Colonic mucosa (tissue), 4 donors: ENCODE measurements at places on chromosomes 13 and 19. TPM values are rescaled to one million over a fixed set of nuclear protein-coding genes. Genes with fewer than 3 reads are reported as not detected.

Gene ATP13A1
- total RNA-seq: 46.0 TPM

Gene CPB2
- total RNA-seq: not detected

Gene LYPD3
- 0.59 TPM for total RNA-seq

Gene RGL3
- 32.7 TPM for total RNA-seq

Gene EXOC3L2
- 1.4 TPM for total RNA-seq

Gene GRIN2D
- total RNA-seq: 0.49 TPM

Gene LRRC63
- not detected for total RNA-seq

Gene ZNF99
- total RNA-seq: not detected

Gene C19orf53
- 48.5 TPM for total RNA-seq

Gene FFAR1
- not detected for total RNA-seq

Gene CD177
- 97.4 TPM for total RNA-seq

Gene NUMBL
- total RNA-seq: 22.0 TPM

DNA sequence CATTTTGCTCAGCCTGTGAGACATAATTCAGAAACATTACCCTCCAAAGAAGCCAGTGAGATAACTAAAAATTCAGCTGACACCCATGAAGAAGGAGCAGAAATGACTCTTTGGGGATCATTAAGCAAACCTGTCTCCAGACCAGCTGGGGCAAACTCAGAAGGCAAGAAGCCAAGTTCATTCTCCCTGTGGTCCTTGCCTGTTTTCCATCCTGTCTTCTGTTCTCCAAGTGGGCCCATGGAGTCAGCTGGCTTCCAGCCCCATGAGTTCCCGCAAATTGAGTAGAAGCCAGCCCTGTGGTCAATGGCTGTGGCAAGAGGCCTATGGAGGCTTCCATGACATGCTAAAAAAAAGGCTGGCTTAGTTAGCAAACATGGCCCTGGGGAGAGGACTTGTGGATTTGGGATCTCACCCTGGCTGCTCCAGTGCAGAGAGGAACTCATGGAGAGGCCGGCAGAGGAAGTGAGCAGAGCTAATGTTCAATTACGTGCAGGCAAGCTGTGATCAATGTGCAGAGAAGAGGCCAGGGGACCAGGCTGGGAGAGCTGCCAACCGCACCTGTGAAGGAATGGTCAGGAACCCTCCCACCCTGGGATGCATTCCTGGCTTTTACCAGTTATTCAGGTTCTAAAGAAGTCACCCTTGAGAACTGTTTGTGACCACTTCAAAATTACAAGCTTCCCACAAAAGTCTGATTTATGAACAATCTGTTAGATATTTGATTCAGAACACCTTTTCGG, 229.1 kb downstream of the TSHZ3 start:
- H3K4me3 ChIP-seq: no peak overlapping the region
- no peak overlapping the region for H3K27ac ChIP-seq
- H3K36me3 ChIP-seq: no peaks in the 10 kb centered on the region
- H3K27me3 ChIP-seq: no peaks in the 10 kb centered on the region

GRCh38 chr13:101149735-101150384, 266.4 kb downstream of the NALCN start:
- H3K4me3 ChIP-seq: no peak overlapping the region
- no peaks in the 10 kb centered on the region for H3K27me3 ChIP-seq
- no peaks in the 10 kb centered on the region for H3K4me1 ChIP-seq
- no peaks in the 10 kb centered on the region for H3K36me3 ChIP-seq

DNA sequence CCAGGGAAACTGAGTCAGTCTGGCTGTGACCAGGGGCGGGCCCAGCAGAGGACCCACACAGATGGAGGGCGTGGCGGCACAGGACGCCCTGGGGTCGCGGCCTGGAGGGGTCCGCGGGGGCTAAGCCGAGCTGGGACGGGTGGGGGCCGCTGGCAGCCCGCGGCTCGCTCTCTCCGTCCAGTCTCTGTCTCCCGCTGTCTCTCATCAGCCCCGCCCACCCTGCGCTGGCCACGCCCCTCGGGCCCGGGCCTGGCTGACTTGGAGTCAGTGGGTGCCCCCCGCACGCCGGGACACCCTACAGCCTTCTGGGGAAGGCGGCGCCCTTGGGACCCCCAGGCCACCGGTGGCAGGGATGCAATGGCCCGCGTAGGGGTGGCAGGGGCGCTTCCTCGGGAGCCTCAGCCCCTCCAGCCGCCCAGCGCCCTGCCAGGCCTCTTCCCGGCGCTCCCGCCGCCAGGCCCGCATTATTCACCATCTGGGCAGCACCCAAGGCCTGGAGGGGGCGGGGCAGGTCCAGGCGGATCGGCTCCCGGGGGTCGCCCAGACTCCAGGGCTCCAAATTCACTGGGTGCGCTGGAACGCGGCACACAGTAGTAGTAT, at the start of gene TBXA2R:
Gene TBXA2R (minus strand): TSS at position 186 of the 600 bp plus-strand sequence. CDS start 6,241 bp downstream, outside the sequence.
- H3K4me3 ChIP-seq: peak within 1 kb of the TSS; percentile 29
- H3K27ac ChIP-seq: peak within 1 kb of the TSS; percentile 17
- peak; percentile 80 for DNase-seq
- no peaks in the 10 kb centered on the region for H3K36me3 ChIP-seq

DNA sequence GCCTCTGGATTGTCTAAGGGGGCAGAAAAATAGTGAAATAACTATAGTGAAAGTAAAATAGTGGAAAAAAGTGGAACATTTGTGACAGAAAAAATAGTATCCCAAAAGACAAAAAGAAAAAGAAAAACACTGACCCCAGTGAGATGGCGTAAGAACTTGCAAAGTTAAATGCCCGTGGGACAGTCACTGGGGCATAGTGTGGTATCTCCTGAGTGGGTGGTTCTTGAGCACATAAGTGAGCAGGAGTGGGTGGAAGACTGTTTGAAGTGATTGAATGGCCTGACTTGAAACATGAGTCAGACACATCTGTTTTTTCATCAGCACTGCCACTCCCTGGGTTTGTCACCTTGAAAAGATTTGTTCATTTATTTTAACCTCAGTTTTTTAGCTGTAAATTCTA, 2.5 kb downstream of the ZNF430 start:
- H3K27ac ChIP-seq: no peak overlapping the region
- no peaks in the 10 kb centered on the region for H3K27me3 ChIP-seq
- peaks cover 4% of the 10 kb centered on the region for H3K4me1 ChIP-seq
- no peaks in the 10 kb centered on the region for H3K36me3 ChIP-seq

DNA sequence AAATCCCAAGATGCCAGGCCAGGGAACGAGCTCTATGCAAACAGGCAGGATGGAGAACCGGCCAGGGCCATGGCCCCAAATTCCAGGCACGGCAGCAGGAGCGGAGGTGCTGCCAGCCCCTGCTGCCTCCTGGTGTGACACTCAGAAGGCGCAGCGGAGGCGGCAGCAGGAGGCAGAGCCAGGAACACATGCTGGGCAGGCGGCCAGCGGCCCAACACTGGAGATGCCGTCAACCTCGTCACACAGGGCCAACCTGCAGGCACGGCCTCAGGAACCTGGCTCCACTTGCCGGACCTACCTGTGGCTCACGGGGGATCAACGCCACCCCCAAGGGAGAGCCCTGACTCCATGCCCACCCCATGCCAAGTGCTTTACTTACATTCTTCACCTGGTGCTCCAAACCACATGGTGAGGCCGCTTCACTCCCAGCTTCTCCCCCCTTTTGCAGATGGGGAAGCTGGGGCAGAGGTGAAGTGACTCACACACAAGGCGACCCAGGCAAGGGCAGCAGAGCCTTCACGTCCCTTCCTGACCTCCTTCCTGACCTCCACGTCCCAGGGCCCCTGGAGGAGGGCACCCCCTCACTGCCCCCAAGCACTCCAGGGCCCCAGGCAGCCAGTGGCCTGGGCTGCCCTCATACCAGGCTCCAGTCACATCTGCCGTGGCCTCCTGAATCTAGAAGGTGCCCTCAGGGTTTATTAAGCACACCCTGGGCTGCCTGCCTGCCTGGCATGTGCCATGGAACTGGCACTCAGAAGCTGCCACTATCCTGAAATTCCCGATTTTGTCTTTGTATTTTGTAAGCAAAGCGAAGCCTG, 43.5 kb downstream of the GGACT start:
- no peak overlapping the region for H3K4me3 ChIP-seq
- H3K27me3 ChIP-seq: no peaks in the 10 kb centered on the region
- no peaks in the 10 kb centered on the region for H3K36me3 ChIP-seq

DNA sequence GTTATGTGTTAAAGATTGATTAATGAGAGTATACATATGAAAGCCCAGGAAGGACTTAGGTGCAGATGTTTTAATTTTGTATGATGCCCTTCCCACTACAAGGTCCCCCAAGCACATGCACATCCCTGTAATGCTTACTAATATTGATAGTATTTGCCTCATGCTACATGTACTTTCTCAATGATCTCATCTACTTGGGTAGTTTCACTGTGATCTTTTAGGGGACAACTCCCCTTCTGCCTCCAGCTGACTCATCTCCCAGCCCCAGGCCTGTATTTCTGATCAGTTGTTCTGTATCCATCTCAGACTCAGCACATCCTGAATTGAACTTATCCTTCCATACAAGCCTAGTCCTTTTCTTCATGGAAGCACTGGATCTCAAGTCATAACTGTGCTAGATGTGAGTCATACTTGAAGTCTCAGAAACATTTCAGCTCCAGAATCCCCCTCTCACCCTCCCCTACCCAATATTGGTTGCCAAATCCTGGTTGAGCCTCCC, 49.4 kb upstream of the INTS6 start:
- no peaks in the 10 kb centered on the region for H3K27me3 ChIP-seq
- no peak for DNase-seq
- H3K36me3 ChIP-seq: no peaks in the 10 kb centered on the region
- H3K27ac ChIP-seq: no peak overlapping the region

DNA sequence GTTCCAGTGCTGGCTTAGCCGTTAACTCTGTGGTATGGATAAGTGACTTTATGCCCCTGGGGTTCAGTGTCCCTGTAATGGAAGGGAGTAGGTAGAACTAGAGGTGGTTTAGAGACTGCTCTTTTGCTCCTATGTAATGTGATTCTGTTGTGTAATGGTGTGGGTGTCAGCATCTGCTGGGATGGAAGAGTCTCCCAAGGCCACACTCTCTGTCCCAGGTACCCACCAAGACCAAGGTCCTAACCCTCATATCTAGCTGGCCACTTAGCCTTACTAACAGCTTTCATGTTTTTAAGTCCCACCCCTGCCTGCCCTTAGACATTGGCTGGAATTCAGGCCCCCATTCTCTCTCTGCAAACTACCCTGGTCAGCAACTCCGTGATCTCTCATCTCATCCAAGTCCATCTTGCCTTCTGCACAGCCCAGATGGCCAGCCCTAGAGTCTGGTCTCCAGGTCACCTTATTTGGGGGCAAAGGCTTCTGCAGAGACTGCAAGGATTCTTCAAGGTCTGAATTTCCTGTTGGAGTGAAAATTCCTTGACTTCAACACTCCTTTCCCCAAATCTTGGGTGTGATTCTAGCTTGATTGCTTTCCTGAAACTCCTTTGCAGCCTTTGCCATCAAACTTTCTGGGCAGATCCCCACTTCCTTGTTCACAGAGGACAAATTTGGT, 48.4 kb downstream of the SERP2 start:
- no peaks in the 10 kb centered on the region for H3K4me1 ChIP-seq
- H3K36me3 ChIP-seq: no peaks in the 10 kb centered on the region
- no peak overlapping the region for H3K4me3 ChIP-seq
- H3K27ac ChIP-seq: no peak overlapping the region
- DNase-seq: no peak

- peaks cover 11% of the 10 kb centered on the region for H3K4me1 ChIP-seq
- peaks cover 13% of the 10 kb centered on the region for H3K36me3 ChIP-seq
- peak overlapping the region; percentile 76 for H3K4me3 ChIP-seq
- no peak for DNase-seq
Observed at GRCh38 chr19:5691822-5692722, 2.0 kb downstream of the RPL36 start.

GRCh38 chr13:92303428-92303827, 905.0 kb downstream of the GPC5 start:
- H3K36me3 ChIP-seq: no peaks in the 10 kb centered on the region
- no peaks in the 10 kb centered on the region for H3K27me3 ChIP-seq
- no peak for DNase-seq
- no peak overlapping the region for H3K27ac ChIP-seq
- no peak overlapping the region for H3K4me3 ChIP-seq

DNA sequence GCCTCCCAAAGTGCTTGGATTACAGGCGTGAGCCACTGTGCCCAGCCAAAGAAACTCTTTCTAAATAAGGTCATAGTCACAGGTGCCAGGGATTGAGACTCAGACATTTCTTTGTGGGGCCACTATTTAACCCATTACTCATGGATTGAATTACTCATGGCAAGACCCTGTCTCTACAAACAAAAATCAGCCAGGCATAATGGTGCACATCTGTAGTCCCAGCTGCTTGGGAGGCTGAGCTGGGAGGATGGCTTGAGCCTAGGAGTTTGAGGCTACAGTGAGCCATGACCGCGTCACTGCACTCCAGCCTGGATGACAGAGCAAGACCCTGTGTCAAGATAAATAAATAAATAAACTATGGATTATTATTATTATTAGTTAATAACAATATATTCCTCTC, 3.6 kb upstream of the KLF2 start:
- H3K36me3 ChIP-seq: no peaks in the 10 kb centered on the region
- H3K27ac ChIP-seq: no peak overlapping the region
- DNase-seq: no peak
- H3K4me3 ChIP-seq: no peak overlapping the region

GRCh38 chr19:50646074-50646807, 3.0 kb upstream of the C19orf81 start:
- H3K4me3 ChIP-seq: no peak overlapping the region
- no peaks in the 10 kb centered on the region for H3K27me3 ChIP-seq
- no peaks in the 10 kb centered on the region for H3K36me3 ChIP-seq
- no peak overlapping the region for H3K27ac ChIP-seq
- H3K4me1 ChIP-seq: no peaks in the 10 kb centered on the region
- no peak for DNase-seq

- H3K4me1 ChIP-seq: no peaks in the 10 kb centered on the region
- peaks cover 11% of the 10 kb centered on the region for H3K36me3 ChIP-seq
- DNase-seq: no peak
Observed at GRCh38 chr19:23263870-23264590, 13.8 kb upstream of the ZNF724 start.

DNA sequence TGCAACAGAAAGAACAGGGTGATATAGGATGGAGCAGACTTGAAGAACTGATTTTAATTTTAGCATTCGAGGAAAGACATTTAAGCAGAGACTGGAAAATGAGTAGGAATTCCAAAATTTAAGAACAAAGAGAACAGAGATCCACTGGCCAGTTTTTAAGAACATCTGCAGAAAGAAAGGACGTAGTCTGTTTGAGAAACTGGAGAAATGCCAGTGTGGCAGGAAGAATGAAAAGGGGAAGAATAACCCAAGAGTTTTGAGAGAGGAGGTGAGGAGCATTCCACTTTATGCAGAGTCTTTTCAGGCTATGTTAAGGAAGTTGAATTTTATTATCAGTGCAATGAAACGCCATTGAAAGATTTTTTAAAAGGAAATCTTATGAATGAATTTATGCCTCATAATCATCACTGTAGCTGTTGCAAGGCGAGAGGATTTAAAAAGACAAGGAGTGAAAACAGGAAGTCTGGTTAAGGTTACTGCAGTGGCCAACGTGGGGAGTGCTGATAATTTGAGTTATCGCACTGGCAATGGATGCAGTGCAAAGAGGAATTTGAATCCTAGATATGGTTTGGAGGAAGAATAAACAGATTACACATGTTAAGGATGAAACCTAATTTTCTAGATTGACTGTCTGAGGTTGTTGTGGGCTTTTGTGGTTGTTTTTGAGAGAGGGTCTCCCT, 253.8 kb downstream of the DACH1 start:
- H3K4me1 ChIP-seq: no peaks in the 10 kb centered on the region
- H3K27ac ChIP-seq: no peak overlapping the region
- H3K27me3 ChIP-seq: no peaks in the 10 kb centered on the region
- no peak overlapping the region for H3K4me3 ChIP-seq
- DNase-seq: no peak

GRCh38 chr13:36959456-36960116, 39.5 kb upstream of the SMAD9 start:
- H3K4me3 ChIP-seq: no peak overlapping the region
- H3K36me3 ChIP-seq: no peaks in the 10 kb centered on the region
- DNase-seq: no peak
- H3K27me3 ChIP-seq: no peaks in the 10 kb centered on the region
- H3K4me1 ChIP-seq: no peaks in the 10 kb centered on the region
